ENCODE measurements at places on chromosomes 2 and 18.
A peak's percentile ranks its signal among the peaks of the same experiment; 100 is the strongest.

GRCh38 chr2:201126308-201127151 is 10.6 kb downstream of the CFLAR start:
- no peak for DNase-seq

GRCh38 chr2:202377207-202377761 is 1.2 kb downstream of the BMPR2 start:
- peak; percentile 20 for DNase-seq

DNA sequence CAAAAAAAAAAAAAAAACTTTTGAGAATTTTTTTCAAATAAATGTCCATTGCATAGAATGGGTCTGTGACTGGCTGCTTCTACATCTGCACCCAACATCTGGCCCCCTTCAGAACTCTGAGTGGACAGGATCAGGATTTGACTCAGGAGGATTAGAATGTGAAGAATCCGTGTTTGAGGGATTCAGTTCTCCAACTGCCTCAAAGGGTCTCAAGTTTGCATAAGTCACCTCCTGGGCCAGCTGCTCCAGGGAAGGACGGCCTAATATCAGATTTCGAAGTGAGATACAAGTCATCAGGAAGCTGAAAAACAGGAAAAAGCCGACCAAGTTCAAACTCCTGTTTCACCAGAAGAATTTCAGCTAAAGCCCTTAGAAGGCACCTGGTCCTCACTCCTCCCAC is 10.9 kb downstream of the MAT2A start:
- no peak for DNase-seq

DNA sequence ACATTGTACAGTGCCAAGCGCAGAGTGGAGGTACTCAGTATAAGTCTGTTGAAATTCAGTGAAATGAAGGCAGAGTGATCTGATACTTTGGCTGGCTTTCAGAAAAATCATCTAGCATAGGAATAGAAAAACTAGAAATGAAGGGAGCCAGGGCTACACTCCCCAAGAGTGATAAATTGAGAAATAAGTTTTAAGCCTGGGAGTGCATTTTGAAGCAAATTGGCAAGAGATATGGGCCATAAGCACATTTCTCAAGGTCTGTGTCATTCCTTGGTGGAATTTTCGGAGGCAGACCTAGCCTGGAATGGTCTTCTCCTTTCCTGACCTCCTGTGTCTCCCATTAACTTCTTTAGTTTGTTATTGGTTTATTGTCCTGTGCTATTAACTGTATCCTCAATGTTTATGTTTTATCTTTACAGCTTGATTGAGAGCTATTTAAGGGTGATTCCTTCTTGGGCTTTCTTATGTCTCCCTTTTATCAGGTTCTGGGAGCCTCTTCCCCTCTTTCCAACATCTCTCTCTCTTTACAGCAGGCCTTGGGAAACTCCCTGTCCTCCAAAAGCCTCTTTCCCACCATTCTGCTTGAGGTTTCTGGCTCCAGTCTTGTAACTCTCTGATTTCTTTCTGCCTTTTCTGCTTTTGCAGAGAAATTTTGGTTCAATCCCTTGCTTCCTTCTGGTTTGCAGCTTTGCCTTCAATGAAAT is 649.5 kb downstream of the SLC4A3 start:
- no peak for DNase-seq

GRCh38 chr2:68367953-68368653 is 3.0 kb downstream of the PLEK start:
- no peak for DNase-seq

DNA sequence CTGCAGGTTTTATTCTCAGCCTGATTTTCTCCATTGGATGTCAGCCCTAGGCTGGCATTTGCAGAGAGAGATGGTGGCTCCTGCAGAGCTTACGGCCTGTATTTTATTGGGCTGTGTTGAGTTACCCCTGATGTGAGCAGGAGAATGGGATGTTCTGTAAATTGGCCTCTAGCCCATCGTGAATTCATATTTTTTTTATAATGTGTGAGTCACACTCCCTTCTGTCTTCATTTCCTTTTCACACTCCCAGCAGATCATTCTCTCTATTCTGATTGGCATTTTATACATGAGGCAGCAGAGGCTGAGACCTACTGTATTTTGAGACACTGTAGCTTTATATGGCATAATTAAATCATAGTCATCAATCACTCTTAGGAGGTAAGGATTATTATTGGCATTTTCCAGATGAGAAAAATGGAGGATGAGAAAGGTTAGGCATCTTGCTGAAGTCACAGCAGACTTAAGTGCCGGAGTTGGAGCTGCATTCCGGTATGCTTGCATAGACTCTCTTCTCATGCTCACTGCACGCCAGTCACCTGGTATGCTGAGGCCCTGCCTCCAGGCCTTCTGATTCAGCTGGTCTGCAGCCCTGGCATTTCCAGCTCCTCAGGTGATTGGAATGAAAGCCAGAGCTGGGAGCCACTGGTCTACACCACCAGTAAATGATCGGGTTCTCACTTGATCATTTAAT is 142.4 kb downstream of the NEDD4L start:
- no peak for DNase-seq

GRCh38 chr2:126652323-126652891 is 3.6 kb upstream of the GYPC start:
- DNase-seq: no peak

DNA sequence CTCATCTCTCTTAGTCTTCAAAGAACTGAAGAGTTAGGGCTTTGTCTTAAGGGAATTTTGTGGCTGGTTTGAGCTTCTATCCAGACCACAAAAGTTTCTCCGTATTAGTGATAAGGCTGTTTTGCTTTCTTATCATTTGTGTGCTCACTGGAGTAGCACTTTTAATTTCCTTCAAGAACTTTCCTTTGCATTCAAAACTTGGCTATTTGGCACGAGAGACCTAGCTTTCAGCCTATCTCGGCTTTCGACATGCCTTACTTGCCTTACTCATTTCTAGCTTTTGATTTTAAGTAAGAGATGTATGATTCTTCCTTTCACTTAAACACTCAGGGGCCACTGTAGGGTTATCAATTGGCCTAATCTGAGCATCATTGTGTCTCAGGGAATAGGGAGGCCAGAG is 29.9 kb downstream of the HDHD2 start:
- DNase-seq: no peak

DNA sequence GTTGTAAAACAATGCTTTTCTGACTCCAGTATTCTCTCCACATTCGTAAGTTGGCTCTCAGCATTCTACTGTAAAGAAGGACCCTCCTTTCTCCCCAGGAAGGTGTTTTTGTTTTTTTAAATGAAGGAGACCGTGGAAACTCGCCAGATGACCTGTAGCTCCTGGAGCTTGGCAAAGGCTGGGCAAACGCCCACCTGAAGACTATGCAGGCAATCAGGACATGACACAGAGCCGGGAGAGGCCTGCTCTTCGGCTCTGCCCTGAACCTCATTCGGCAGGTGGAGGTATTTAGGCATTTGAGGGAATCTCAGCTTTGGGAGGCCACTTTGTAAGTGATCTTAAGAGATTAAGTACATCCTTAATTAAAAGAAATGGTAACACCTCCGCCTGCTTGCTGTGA is 17.4 kb downstream of the CASP10 start:
- DNase-seq: no peak

DNA sequence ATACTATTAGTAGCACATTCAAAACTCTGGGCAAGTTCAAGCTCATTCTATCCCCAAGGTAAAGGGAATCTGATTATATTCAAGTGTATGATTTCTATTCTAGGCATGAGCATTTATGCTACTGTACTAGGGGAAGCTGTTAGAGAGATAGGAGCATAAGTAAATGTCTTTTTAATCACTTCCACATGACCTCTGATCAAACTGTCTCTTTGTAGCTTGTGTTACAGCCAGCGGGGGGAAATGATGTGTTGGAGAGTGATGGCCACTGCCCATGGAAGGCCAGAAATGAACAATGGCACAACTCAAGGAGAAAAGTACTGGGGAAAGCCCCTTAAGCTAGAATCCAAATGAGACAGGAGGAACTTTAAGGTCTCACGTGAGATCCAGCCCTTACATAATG is 894.9 kb upstream of the CDH2 start:
- DNase-seq: no peak

- no peak for DNase-seq
Observed at GRCh38 chr2:185785156-185785555, 46.6 kb downstream of the FSIP2 start.

DNA sequence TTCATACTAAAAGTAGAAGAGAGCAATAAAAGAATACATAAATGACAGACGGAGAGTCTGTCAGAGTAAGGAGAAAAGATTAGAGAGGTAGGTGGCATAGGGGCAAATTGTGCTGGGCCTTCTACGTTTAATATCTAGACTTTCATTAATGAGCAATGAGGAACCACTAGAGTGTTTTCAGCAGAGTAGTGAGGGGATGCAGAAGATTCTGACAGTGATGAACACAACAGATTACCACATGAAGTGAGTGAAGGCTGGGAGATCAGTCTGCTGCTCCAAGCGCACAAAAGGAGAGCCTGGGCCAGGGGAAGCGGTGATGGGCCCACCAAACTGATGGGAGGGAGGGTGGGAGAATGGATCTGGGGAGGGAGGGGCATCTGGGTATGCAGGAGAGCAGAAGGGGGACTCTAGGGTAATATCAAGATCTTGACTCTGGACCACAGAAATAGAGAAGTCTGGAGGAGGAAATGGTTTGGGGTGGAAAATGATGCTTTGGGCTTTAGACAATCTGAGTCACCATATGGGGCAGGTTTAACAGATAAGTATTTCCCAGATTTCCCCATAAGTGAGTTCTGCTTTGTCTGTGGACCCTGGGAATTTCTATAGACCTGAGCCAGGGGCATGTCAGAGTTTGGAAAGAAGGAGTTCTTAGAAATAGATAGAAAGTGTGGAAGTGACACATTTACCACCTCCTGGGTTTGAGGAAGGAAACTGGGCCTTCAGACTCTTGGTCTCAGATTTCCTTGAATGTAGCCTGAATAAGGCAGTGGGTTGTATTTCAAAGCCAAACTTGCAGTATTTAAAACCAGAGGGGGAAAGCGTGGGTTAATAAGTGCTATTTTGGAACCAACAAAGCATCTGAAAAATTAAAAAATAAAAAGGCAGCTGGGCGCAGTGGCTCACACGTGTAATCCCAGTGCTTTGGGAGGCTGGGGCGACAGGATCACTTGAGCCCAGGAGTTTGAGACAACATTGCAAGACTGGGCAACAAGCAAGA is 15.0 kb upstream of the IL1A start:
- no peak for DNase-seq

- DNase-seq: no peak
Observed at GRCh38 chr2:59572227-59572626, 981.2 kb downstream of the BCL11A start.

- no peak for DNase-seq
Observed at GRCh38 chr2:83578405-83578804, 880.7 kb downstream of the SUCLG1 start.

DNA sequence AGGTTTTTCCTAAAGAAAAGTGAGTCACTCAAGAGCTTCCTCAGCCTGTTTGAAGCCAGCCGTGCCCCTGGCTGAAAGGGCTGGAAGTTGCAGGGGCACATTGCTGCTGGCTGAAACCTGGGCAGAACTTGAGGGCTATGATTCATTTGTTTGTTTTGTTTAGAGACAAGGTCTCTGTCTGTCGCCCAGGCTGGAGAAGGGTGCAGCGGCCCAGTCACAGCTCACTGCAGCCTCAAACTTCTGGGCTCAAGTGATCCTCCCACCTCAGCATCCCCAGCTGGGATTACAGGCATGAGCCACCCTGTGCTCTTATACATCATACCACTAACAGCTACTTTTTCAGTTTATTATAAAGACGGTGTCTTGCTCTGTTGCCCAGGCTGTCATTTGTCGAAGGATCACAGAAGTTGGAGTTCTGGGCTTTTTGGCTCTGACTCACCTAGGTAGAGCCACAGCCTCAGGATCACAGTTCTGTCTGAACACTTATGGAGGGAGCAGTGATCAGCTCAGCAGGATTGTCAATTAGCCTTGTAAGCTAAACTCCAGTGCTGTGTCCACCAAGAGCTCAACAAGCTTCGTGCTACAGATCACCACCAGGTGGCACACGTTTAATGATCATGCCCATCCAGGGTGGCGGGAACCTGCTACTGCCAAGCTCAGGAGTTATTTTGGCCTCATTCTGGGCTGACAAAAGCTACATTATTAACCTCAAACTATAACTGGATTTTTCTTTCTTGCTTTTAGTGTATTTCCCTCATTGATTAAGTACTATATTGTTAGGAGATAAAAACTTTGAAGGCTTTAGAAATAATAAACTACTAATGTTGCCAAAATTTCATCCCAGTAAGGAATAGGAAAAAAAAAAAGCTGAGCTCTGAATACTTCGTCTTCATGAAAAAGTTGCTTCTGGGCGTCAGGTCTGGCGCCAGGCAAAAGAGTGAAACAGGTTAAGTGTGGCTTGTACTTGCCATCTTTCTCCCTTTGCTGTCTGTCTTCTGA is 57.9 kb downstream of the ARHGEF33 start:
- peak; percentile 42 for DNase-seq

- DNase-seq: peak; percentile 65
Observed at GRCh38 chr2:119290859-119291587, 67.4 kb downstream of the STEAP3 start.

DNA sequence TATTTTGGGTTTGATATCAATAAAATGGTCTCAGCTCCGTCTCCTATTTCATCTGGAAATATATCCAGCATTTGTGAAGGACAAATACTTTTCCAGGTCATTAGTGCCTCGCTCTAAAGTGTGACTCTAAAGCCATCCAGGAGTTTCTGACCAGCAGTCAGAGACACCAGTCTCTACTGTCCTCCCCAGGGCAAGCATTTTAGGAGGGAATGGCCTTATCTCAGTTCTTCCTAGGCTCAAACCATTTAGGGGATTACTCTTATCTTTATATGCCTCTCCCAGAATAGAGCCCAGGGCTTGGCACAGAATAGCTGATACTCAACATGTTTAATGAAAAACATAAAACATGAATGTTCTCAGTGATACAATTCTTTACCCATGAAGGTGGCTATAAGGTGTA is 187.6 kb downstream of the NAPG start:
- no peak for DNase-seq

- peak; percentile 61 for DNase-seq
Observed at GRCh38 chr2:215619022-215619958, 183.4 kb upstream of the FN1 start.

- no peak for DNase-seq
Observed at GRCh38 chr2:126858436-126858835, 40.3 kb upstream of the TEX51 start.

DNA sequence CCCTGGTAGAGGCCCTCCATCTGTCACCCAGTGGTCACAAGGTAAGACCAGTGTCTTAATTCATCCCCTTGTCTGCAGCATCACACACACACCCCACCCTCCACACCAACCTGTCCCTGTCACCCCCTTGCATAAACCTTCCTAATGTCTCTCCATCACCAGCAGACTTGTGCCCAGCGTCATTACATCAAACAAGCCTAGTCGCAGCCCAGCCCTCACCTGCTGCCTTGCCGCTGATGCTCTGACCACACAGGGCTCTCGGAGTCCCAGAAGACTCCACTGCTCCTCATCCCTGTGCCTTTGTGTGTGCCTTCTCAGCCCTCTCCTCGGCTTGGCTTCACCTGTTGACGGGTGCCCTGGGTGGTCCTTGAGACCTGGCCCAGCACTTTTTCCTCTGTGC is 171.2 kb downstream of the GLI2 start:
- no peak for DNase-seq

Data from NCI-H1092 treated with DMSO at 0.1 percent for 48 hours (cell line).